Stimulated activated CD8-positive, alpha-beta memory T cell treated with anti-CD3 and anti-CD28 coated beads, Interleukin-15, amount 100 ng/mL, for 1 hour (primary cell): ENCODE measurements at places on chromosomes 5 and 9.

DNA sequence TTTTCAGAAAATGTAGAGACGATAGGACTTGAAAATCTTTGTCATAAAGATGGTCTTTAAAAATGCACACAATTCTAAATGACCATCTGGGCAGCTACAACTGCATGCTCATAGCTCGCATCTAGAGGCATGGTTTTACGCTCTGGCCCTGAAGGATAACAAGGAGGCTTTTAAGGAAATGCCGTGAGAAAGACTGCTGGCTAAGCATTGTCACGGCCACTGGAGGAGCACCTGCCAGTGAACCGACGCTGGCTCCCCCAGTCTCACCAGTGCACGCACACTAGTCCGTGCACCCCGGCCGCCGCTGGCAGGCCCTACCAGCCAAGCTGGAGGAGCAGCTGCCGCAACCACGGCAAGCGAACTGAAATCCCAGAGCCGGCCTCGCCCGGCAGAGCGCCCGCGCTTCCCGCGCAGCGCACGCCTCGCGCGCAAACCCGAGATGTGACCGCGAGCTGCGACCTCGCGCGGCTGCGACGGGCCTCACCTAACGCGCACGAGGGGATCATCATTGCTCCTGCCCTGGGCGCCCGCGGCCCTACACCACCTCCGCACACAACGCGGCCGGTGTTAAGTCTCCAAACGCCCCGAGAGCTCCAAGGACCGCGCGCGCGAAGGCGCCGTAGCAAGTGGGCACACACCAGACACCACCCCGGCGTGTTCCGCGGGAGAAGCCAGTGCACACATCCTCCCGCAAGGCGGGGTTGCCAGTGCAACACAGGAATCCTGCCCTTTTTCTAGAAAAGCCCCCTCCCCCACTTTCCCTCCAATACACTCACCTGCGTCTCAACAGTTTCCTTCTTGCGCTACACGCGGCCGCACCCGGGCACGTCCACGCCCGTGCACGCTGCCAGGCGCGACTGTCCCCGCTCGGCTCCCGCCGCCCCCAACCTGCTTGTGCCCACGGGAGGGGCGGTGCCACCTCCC is 5.3 kb downstream of the ELAVL2 start:
- DNase-seq, result no peak

- no peak for DNase-seq
These were observed 500.0 kb upstream of the C9orf72 start for GRCh38 chr9:28073270-28073669.

GRCh38 chr9:72165821-72166547 is 16.7 kb downstream of the GDA start:
- no peak for DNase-seq

DNA sequence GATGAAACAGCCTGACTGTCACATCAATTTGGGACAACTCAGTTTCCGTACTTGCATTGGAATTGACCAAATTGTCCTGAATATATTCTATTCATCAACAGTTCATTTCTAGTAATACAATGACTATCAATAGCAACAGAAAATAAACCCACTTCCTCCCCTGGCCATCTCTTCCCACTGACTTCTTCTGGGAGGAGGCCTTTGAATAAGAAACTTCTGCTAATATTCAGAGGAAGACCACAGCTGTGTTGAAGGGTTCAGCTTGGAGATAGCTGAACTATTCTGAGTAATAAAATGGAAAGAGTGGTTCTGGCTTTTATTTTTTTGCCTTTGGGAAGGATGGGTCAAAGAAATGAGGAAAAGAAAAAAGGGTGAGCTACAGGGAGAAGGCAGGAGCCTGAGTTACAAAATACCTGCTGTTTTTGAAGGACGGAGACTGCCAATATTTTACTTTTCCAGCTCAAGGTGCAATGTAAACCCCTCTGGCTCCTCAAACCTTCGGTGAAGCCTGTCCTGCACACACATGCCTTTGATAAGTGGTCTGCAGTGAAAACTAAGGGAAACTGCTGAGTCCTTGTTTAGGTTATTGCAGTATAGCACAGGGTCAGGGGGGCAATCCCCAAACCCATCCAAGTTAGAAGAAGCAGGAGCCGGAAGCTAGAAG is 29.9 kb downstream of the FYB1 start:
- DNase-seq, result no peak

GRCh38 chr9:24625097-24625496 is 79.4 kb upstream of the IZUMO3 start:
- no peak for DNase-seq

GRCh38 chr5:131373265-131373664 is 109.4 kb downstream of the CDC42SE2 start:
- no peak for DNase-seq

DNA sequence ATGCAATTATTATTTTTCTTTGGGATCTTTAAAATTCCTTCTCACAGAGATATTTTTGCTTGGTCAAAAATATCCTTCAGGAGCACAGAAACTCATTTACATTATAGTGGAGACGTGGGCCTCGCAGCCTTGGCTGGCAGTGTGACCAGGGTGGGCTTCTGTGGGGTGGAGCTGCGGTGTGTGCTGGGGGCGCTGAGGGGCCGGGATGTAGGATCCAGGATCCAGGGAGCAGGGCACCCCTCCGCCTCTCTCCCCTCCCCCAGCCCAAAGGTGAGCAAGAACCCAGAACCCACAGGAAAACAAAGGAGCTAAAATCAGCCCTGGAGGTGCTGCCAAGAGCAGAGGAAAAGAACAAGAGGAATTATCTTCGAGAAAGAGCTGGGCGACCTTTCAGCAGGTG is 79.1 kb upstream of the OLFM1 start:
- DNase-seq, result no peak

GRCh38 chr9:88988796-88989641 is 2.2 kb upstream of the S1PR3 start:
- no peak for DNase-seq

GRCh38 chr5:88882276-88883038 is 527 bp downstream of the MEF2C start:
- no peak for DNase-seq

GRCh38 chr5:156907667-156908066 is 55.4 kb downstream of the TIMD4 start:
- DNase-seq, result no peak

DNA sequence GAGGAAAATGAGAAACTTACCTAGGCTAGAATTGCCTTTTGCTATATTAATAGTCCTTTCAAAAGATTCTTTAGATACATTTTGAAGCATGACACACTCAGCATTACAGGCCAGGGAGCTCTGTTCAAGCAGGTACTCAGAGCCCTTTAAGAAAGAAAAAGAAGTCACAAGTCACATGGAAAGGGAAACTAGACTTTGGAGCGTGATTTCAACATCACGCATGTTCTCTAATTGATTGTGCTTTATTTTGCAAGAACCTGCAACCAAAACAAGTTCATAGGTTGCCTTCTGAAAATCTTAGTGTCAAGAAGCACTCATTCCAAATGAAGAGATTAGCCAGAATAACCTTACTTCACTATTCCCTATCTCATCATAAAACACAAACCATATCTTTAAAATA is 103.8 kb downstream of the MPDZ start:
- no peak for DNase-seq

DNA sequence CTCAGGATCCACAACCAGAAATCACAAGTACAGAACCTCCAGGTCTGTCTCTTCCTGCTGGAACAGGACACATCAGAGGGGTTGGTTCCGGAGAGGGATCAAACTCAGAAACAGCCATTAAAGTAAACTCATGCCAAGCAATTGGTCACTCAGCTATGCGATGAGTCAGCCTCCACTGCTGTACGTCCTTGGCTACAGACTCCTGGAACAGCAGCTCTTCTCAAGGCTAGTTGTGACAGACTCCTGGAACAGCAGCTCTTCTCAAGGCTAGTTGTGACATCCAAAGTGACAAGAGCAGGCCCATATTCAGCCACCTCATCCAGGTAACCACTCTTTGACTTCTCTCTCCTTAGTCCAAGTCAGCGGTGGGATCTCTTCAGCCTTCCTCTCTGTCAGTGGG is at the start of gene SPINK13:
TSS of gene SPINK13 (plus strand) at position 229 of the 400 bp plus-strand sequence. CDS start 1,279 bp downstream, outside the sequence.
- no peak for DNase-seq

DNA sequence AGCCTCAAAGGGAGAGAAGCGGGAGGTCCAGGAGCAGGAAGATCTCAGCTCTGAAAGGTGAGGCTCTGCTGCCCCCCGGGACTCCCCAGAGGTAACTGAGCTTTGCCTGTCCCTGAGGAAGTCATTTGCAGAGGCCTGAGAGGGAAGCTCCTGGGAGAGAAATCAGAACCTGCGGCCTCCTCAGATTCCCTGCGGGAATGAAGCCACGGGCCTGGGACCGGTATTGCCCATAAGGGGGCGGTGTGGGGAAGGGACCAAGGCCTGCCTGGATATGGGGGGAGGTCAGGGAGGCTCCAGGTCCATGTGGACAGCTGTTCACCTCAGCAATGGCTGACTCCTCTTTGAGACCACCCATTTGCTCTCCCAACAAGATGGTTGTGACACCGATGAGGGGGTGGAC is 1.3 kb downstream of the SPATA31E1 start:
- no peak for DNase-seq

DNA sequence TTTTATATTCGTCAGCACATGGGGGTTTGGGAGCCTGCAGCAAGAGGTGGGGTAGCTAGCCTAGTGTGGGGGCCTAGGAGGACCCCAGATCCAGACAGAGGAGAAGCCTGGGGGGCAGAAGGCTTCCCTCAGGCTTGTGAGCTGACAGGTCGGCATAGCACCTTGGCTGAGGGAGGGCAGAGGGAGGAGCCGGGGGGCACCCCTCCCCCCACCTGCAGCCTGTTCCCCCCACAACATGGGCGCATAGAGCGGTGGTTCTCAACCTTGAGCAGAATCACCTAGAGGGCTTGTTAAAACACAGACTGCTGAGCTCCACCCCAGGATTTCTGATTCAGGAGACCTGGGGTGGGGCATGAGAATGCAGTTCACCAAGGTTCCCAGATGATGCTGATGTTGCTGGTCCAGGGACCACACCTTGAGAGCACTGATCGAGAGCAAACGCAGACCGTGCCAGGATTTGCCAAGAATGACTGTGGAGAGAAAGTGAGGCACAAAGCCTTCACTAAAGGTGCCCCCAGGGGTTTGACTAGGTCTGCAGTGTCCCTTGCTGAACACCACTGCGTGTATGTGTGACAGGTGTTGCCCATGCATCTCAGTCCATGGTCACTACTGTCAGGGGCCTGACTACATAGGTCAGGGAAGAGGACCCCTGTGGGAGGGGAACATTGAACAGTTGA is 163.3 kb downstream of the MACROH2A1 start:
- DNase-seq, result no peak

- no peak for DNase-seq
These were observed at the start of gene WNK2 for GRCh38 chr9:93183663-93184431. WNK2 (plus strand) TSS chr9:93184139; CDS start chr9:93184930, 791 bp downstream.
